ENCODE measurements at places on chromosomes 1 and 21.

GRCh38 chr1:152743371-152744145 is 14.3 kb upstream of the KPRP start:
- no peak for DNase-seq

GRCh38 chr21:35648512-35648911 is 411.8 kb downstream of the SETD4 start:
- DNase-seq = no peak

DNA sequence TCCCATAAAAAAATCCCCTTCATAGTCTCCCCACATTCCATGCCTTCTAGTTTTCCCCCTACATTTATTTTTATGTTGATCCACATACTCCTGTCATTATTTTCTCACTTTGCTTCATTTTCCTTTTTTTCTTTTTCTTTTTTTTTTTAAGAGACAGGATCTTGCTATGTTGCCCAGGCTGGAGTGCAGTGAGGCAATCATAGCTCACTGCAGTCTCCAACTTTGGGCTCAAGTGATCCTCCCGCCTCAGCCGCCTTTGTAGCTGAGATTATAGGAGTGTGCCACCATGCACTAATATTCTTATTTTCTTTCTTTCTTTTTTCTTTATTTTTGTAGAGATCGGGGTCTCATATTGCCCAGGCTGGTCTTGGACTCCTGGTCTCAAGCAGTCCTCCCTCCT is 7.8 kb downstream of the RNF2 start:
- no peak for DNase-seq

GRCh38 chr1:206864939-206865671 is at the start of gene IL20:
Gene IL20, plus strand, starts transcription at chr1:206865623. Its CDS starts 230 bp downstream, at chr1:206865853.
- peak; percentile 73 for DNase-seq

GRCh38 chr21:46189213-46189958 is 5.1 kb upstream of the SPATC1L start:
- DNase-seq = no peak

GRCh38 chr1:52613636-52614373 is 11.6 kb downstream of the GPX7 start:
- DNase-seq = no peak

GRCh38 chr1:156879876-156880275 is 13.6 kb upstream of the PEAR1 start:
- no peak for DNase-seq

DNA sequence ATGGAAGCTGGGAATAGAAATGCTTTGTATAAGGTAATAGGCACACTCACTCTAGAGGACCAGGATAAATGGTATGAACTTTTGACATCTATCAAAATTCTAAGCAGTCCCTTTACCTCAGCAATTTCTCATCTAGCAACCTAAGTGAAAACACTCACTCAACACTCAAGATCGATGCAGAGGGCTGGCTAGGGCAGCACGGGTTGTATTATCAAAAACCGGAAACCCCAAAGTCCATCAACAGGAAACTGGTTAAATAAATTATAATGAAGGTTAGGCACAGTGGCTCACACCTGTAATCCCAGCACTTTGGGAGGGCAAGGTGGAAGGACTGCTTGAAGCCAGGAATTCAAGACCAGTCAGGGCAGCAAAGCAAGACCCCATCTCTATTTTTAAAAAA is 9.4 kb downstream of the USP48 start:
- DNase-seq = no peak

DNA sequence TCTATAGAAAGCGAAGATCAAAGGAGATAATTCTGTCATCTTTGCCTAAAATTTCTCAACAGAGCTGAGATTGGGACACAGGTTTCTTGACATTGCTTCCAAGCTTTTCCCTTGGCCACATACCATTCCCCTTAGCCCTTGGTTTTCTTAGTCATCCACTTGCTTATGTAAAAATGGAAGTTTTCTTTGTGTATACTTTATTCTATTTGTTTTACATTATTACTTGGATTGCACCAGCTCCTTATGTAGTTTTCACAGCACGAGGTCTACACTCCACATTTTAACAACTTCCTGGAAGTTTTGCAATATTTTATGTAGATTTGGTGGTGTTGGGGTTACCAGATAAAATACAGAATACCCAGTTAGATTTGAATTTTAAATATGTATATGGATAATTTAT is 129.8 kb downstream of the PLA2G4A start:
- no peak for DNase-seq

DNA sequence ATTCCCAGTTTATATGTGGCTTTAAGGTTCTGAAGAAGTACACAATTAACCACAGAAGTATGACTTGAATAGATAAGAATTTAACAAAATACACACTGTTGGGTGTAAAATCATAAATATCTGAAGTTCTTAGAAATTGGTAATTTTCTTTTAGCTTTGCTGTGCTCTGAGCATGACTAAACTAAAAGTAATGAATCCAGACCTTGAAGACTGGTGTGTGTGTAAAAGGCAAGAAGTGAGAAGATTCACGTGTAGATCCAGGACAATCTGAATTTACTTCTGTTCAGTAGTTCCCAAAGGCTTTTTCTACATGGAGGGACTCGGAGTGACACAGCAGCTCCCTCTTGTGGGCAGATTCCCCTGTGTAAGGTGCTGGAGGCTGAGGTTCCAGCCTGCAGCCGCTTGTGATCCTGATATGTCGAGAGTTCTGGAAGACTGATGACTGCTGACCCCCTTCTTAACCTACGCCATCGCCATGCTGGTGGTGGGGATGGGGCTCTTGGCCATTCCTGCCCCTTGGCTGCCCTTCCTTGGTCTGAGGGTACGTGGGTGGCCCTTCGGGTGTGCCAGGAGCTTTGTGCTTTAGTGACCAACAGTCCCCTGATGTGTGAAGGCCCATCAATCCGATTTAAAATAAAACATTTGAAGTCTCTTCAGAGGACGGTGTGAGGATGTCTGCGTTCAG is 62.7 kb downstream of the ADARB1 start:
- DNase-seq = peak; percentile 93

GRCh38 chr1:12615865-12616708 is 1.9 kb downstream of the DHRS3 start:
- peak; percentile 80 for DNase-seq

GRCh38 chr1:30912224-30912623 is 3.7 kb upstream of the SDC3 start:
- no peak for DNase-seq

- no peak for DNase-seq
Measured at GRCh38 chr1:77348549-77348948, 66.7 kb downstream of the AK5 start.

DNA sequence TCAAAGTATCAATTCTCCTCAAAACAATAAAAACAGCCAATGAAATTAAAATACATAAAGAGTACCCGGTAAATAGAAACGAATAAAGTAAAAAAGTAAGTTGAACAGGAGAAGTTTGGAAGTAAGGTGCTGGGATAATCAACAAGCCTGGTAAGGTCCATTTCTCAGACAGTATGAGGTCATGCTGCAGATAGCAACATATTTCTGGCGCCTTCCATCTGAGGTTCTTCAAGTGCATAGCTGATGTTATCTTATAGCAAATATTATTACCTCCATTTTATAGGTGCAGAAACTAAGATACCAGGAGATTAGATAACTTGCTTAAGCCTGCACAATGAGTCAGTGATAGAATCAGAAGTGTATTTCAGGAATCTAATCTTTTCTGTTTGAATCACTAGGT is 23.7 kb upstream of the CEP350 start:
- DNase-seq = no peak

DNA sequence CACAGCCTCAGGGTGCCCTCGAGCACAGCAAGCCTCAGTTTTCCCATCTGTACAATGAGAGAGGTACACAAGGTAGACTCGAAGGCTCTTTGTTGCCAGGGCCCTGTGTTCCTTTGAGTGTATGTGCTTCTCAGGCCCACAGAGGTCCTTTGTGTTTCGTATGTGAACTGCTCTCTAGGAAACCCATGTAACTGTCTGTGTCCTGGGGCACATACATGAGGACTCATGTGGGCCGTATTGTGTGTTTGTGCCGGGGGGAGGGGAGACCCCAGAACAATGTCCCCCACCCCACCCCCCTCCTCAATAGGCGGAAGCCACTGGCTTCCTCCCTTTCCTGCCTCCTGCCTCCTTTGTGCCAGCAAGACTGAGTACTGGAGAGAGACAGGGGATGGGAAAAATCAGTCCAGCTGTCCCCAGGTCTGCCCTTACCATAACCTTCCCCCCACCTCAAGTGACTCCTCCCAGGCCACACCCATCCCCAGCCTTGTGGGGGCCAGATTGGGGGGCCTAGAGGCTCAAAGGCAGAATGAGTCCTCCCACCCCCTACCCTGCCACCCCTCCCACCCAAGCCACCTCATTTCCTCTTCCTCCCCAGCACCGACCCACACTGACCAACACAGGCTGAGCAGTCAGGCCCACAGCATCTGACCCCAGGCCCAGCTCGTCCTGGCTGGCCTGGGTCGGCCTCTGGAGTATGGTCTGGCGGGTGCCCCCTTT is at the start of gene TIE1:
TIE1 (plus strand) TSS at position 605 of the 717 bp plus-strand sequence; CDS start at position 695, 90 bp downstream.
- DNase-seq = no peak

DNA sequence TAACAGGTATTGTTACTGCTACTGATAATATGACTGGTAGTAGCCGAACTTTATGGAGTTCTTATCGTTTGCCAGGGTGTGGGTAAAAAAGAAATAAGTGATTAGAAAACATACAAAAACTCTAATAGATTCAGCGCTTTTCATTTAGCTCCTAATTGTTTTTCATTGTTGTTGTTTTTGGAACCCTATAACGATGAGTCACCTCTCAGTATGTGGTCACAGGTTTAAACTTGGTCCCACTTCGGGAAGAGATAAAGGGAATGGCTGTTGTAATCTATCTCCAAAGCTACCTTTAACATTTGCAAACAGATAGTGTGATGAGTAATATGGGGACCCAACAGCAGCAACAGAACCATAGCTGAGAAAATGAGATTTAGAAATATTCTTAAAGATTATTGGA is 62.7 kb upstream of the BCL10 start:
- no peak for DNase-seq

- DNase-seq = no peak
Measured at GRCh38 chr1:112457955-112458354, 50.8 kb upstream of the WNT2B start.

DNA sequence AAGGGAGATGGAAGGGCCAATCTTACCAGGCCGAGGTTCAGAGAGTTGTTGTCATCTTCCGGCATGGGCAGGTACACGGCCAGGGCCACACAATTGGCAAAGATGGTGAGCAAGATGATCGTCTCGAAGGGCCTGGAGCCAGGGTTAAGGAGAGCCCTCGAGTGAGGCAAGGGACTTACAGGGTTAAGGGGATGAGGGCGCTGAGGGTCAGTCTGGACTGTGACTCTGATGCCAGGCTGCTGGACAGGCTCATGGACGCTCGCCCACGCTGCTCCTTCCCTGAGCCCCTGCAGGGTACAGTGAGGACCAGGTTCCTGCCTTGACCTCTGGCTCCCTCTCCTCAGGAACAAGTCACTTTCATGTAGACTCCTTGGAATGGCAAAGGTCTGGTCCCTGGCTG is 2.1 kb downstream of the CACNA1S start:
- no peak for DNase-seq

GRCh38 chr1:174875306-174875705 is 124.4 kb upstream of the CACYBP start:
- DNase-seq = no peak

DNA sequence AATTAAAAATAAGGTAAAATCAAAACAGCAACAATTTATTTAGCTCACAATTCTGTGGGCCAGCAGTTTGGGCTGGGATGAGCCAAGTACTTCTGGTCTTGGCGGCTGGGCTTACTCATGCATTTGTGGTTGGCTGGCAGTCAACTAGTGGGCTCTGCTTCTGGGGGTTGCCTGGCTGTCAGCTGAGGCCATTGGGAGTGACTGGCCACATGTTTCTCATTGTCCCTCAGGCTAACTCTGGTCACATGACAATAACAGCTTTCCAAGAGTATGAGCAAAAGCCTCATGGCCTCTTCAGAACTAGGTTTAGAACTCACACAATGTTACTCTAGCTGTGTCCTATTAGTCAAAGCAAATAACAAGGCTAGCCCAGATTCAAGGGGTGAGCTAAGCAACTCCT is 15.6 kb upstream of the CHIA start:
- peak; percentile 71 for DNase-seq

DNA sequence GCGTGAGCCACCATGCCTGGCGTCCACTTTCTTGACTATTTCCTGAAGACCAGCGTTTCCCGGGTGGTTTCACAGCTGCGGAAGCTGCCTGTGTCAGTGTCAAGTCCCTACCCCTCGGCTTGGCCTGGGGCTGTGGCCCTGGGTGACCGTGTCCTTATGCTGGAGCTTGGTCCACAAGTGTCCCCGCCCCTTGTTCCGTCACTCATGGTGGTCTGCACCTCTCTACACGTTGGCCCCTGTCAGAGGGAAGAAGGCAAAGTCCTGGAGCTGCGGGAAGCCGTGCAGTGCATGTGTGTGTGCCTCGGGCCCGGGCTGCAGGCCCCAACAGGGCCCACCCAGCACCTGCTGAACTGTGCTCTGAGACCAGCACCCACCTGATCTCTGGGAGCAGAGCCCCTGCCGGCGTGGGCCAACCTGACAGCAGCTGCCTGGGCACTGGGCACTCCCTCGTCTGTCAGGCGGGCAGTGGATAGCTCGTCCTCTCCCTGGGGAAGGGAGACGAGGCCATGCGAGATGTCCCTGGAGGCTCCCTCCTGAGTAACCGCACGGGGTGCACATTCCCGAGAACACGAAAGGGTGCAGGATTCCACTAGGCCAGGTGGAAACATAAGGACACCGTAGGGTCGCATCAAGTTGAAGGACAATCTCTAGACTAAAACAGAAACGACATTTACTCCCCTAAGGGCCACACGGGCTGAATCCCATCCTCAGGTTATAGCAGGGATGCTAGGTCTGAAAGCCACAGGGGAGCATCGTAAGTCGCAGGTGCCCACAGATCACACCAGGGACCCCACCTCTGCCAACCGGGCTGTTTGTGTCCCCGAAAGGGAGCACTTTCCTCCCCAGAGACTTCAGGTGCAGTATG is 2.4 kb upstream of the C1orf159 start:
- peak; percentile 50 for DNase-seq

DNA sequence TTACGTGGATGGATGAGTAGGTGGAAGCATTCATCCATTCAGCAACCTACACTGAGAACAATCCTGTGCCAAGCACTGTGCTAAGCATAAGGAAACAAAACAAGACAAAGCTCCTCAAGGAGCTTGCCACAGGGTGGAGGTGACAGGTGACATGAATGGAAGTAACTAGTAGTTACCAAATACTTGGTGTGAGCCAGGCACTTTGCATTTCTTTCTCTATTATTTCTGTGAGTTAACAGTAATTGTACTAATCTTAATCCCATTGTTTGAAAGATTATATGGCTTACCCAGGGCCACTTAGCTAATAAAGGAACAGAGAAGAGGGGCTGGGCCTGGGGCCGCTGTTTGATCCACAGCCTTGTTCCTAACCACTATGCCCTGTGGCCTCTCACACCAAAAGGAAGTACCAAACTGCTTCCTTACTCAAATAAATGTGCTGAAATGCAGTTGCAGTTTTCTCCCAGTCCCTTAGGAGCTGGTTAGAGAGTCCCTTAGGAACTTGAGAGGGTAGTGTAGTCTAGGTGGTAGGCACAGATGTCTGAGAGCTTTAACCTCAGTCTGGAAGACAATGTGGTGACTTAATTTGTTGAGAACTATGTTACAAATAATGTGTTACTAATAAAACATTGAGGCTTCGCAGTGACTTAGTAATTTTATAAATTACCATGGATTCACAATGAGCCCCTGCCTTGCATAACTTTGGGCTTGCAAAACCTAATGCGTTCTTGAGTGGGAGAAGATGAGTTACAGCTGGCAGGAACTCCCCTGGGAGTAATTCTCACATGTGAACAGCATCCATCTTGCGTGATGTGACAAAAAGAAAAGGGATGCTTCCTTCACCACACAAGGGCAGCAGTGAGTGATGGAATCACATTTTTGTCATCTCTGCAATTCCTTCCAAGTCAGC is 69.8 kb downstream of the MPZL1 start:
- peak; percentile 68 for DNase-seq

GRCh38 chr1:210262167-210262896 is 29.7 kb downstream of the SERTAD4 start:
- peak; percentile 70 for DNase-seq
